CD4-positive, alpha-beta memory T cell (primary cell): ENCODE measurements at places on chromosomes 2 and 18.

DNA sequence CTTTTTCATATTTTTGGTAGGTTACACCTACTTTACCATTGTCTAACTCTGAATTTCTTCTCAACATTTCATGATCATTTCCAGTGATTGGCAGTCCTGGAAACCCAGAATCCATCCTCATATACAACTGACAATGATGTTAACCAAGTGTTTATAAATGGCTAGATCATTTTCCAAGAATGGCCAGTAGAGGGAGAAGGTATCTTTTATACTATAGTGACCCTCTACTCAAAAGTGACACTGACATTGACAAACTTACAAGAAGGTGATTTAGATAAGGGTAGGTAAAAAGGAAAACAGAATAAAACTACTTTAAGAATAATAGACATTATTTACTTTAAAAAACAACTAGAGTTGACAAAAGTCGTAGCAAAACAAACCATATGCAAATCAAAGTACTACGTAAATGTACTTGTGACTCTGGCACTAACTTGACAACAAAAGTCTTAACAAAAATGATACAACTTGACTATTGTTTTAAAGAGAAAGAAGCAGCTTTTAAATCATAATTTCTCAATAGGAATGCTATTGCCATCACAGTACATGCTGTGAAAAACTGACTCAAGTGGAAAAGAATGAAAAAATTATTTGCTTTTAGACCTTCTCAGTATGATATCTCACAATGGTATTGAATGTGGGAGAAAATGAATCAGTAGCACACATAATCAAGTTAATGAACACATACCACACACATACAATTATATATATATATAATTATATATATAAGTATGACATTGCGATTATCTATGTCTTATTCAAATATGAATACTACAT is 76.6 kb upstream of the GRB14 start:
- no peak for DNase-seq

DNA sequence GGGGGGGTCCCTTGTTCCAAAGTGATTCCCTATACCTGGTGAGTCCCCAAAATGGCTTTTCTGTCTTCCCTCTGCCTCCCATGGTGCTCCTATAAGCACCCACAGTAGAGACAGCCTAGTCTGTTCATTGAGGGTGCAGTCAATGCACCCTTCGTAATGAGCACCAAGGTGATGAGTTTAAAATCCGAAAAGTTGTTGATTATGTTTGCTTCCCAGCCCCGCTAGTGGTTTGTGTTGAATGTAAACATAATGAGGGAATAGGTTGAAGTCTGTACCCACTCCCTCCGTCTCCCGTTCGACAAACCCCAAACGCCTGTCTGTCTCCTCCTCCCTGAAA is 2.3 kb downstream of the FOSL2 start:
- DNase-seq = no peak

DNA sequence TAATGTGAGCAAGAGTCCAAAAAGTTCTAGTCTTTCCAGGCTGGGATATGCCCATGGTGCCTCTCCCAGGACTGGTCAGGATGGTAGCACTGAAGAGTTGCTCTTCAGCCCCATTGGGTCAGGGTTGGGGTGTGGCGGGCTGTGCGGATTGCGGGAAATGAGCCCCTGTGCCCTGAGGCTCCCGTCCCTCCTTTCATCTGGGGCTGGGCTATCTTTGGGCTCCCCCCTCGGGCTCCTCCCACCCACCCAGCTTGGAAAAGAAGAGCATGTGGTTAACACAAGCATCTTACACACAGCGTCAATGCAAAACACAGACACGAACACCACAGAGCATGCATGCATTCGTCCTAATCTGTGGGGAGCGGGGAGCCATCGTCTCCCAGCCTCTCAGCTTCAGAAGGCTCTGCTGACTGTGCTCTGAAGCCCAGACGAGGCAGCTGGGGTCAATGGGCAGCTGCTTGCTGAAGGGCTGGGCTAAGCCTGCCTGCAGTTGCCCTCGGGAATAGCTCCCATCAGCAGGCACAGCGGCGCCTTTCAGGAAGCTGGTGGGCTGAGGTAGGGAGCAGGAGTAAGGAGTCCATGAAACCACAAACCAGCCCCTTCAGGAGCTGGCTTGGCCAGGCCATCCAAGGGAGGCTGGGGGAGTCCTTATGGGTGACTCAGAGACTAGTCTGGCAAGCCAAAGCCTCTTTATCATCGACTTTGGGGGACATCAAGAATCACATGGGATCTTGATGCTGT is 112.9 kb downstream of the CLIP4 start:
- DNase-seq = no peak

DNA sequence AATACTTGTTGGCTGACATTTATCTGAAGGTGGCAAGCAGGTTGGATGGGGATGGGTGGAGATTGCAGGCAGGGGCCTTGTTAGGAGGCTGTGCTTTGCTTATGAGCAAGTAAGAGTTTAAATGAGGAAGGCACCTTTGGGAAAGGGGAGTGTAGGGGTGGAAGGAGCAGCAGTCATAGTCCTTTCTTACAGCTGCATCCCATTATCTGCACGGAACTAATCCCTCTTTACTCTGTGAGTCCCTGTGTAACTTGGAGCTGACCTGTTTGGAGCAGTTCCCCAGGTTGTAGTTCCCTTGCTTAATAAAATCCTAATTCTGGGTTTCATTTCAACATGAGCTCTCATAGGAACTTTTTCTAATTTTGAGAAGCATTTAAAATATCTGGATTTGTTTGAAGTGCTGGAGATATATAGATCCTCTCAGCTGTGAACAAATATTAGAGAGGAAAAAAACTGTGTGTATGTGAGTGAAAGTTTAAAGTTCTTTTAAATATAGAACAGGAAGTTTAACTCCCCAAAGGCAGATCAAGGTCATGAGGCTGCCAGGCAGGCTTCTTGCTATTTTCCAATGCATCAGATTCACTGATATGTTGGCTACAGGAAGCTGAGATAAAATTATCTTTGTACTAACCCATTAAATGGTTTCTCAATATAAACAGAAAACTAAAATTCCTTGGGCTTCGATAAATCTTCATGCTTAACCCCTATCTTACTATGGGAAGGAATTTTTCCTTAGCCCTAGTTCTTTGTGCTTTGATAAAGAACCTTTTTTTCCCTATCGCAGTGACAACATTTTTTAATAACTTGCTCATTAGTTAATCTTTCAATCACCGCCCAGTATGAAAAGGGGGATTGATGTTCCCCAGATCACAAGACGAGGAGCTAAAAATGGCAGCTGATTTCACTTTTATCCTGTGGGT is 104.6 kb upstream of the EML6 start:
- DNase-seq = no peak

DNA sequence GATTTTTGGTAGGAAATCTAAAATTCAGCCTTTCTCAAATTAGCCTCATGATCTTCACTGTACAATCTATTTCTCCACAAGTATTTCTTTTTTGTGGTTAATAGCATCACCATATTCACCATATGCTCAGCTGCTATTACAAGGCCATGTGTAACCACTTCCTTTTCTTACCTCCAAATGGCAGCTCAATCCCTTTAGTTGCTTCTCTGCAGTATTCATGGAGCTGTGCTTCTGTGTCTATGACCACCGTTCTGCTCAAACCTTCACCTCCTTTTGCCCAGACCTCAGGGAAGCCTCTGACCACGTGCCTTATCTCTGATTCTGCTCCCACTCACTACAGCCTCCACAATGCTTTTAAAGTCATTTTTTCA is 126.7 kb upstream of the TMEM200C start:
- DNase-seq = no peak

DNA sequence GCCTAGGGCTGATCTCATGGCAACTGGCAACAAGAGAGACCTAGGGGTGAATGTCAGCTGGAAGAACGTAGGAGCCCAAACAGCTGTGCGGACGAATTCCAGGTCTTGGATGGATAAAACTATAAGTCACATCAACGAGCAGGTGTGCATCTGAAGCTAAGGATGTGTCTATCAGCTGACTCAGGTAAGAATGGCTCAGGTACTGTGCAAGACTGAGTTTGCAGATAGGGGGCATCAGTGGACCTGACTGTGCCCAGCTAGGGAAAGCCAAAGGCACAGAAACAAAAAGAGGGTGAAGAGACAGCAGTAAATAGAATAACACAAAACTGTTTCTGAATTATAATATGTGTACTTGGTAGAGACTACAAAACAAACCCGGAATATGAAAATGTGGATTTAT is 357.3 kb downstream of the ZEB2 start:
- DNase-seq = no peak

DNA sequence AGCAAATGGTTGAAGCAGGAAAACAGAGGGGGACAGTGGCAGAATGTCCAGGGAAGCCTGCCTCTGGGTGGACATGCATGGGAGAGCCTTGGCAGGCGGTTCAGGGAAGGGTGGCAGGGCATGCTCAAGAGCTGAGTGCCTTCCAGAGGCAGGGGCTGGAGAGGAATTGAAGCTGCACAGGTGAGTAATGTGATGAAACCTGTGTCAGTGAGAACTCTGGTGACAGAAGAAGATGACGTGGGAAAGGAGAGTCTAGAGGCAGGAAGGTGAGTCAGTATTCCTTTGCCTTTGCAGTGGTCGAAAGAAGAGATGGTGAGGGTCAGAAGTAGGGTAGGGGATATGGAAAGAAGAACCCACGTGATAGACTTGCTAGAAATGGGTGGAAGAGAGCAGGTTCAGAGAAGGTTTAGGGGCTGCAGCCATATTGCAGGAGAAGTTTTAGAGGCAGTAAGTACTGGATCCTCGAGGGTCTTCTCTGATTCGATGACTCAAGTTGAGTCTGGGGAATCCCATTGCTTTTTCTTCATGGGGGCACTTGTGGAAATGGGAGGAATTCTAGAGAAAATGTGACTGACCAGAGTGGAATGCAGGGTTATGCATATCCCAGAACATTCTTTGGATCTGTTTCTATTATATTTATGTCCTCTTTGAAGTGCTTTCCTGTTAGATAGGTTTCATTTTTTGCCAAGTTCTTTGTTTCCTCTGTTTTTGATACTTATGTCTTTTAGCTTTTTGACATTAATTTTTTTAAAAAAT is 37.4 kb downstream of the TMEM87B start:
- no peak for DNase-seq
